ENCODE measurements at places on chromosomes 7 and 10.
A peak's percentile ranks its signal among the peaks of the same experiment; 100 is the strongest.

- H3K27me3 ChIP-seq: no peaks in the 10 kb centered on the region
- H3K36me3 ChIP-seq: no peaks in the 10 kb centered on the region
- DNase-seq: no peak
- no peaks in the 10 kb centered on the region for H3K4me1 ChIP-seq
- H3K27ac ChIP-seq: no peak overlapping the region
- H3K4me3 ChIP-seq: no peak overlapping the region
These were observed 237.2 kb downstream of the CSTF2T start for GRCh38 chr10:51462076-51462779.

DNA sequence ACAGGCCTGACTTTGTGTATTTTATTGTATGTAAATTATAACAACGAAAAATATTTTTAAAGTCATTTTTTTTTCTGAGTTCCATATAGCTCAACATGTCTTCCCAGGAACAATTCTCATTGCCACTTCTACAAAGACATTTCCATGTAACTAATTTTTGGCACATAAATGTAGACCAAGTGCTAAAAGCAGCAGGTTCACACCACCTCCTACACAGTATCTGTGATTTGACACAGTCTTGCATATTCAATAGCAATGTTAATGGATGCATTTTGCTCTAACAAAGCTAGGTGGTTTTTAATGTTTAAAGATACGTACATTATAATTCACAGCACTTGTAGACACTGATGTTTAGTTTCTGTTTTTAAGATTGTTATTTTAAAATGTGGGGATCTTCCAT lies 346.5 kb downstream of the GPAM start:
- peak overlapping the region; percentile 91 for H3K27ac ChIP-seq
- H3K4me1 ChIP-seq: peaks cover 36% of the 10 kb centered on the region
- H3K27me3 ChIP-seq: no peaks in the 10 kb centered on the region
- DNase-seq: no peak

DNA sequence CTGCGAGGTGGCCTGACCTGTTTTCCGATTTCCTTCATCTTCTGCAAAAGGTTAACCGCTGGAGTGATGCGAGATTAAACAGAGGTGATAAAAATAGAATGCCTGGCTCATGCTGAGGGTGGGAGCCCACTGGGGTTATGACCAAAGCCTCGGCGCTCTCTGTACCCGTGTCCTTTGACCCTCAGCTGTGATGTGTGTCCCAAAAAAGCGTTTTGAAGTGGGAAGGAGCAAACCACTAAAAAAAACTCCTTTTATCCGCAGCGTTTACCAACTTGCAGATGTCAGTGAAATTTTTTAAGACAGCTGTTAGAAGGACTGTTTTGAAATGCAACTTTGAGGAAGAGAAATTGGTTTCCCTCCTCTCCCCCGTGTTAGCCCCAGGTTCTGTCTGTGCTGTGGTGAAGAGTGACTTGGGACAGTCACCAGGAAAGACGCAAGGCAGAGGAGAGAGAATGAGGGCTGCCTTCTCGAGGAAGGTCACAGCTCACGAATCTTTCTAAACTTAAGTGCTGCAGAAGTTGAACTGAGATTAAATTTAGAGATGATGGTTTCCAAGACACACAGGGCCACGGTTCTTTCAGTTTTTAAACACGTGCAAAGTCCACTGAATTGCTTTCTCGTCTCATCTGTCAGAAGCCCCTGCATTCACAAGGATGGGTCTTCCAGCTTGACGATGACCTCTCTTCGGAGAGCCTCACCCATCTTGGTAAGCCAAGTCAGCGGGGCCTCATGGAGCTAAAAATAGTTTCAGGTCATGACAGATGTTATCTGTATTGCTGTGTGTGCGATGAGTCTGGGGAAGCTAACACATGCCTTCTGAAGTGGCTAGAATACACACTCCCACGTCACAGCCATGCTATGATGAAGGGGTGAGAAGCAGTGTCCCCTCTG lies 27.6 kb downstream of the AMZ1 start:
- peaks cover 6% of the 10 kb centered on the region for H3K4me1 ChIP-seq
- H3K4me3 ChIP-seq: no peak overlapping the region
- peaks cover 51% of the 10 kb centered on the region for H3K36me3 ChIP-seq
- DNase-seq: no peak
- H3K27me3 ChIP-seq: no peaks in the 10 kb centered on the region
- peak overlapping the region; percentile 21 for H3K27ac ChIP-seq

DNA sequence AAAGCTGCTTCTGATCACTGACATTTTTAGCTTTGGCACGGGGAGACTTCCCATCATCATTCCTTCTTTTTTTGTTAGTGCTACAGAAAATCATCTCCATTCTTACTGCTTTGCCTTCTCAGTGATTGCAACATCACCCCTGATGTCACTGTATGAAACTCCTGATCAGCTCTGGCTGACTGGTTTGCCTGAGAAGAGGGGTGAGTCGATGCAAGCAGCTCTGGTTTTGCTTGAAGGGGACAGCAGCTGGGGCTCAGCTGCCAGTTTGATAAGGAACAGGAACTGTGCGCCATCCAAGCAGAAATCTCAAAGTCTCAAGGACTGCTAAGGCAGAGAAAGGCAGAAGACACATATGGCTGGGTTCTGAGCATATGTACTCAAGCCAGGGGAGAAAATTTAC lies 808.5 kb upstream of the CELF2 start:
- H3K4me3 ChIP-seq: no peak overlapping the region
- no peaks in the 10 kb centered on the region for H3K27me3 ChIP-seq
- H3K4me1 ChIP-seq: peaks cover 7% of the 10 kb centered on the region

- H3K4me3 ChIP-seq: no peak overlapping the region
- no peak for DNase-seq
- H3K27me3 ChIP-seq: no peaks in the 10 kb centered on the region
- no peaks in the 10 kb centered on the region for H3K4me1 ChIP-seq
- H3K27ac ChIP-seq: no peak overlapping the region
These were observed 319.1 kb upstream of the CNTNAP2 start for GRCh38 chr7:145797507-145797906.

All from WTC11 (cell line).